Iris pigment epithelial cell (primary cell): ENCODE measurements at places on chromosomes 2 and 18.

GRCh38 chr2:143842836-143843235 lies 677.1 kb downstream of the ZEB2 start:
- no peak for DNase-seq

- DNase-seq: peak; percentile 45
Measured at GRCh38 chr2:215772003-215772402, 241.3 kb downstream of the MREG start.

GRCh38 chr2:195575879-195576401 lies 81.1 kb upstream of the SLC39A10 start:
- DNase-seq: peak; percentile 91

DNA sequence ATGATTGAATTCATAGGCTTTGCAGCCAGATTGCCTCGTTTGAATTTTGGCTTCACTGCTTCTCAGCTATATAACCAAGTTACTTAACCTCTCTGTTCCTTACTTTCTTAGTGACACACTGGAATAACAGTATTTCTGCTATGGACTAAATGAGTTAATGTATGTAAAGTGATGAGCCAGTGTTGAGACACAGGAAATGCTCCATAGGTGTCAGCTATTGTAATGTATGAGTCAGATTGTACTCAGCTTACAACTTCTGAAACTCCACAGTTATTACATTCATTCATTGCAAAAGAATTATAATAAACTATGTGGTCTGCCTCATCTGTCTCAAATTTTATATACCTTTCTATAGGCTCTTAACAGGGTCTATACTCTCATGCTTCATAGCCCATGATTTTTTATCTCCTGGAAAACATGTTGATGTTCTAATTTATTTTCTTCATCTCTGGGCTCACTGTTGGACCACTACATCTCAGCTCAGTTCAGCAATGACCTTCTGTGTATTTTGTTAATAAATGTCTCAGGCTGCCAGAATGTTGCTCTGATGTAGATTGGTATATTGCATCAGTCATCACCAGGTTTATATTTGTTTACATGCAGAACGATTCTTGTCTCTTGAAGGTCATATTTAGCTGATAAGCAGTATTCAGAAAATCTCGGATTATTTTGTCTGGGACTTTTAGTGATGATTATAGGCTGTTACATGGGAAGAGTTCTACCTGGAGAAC lies 76.2 kb downstream of the MAP3K20 start:
- peak; percentile 78 for DNase-seq

- no peak for DNase-seq
Measured at GRCh38 chr2:227971619-227972230, 100.3 kb downstream of the DAW1 start.

GRCh38 chr2:190649798-190650390 lies 1.0 kb downstream of the NAB1 start:
- DNase-seq: peak; percentile 43

- DNase-seq: no peak
Measured at GRCh38 chr2:28979576-28980366, 1.3 kb upstream of the TOGARAM2 start.

- DNase-seq: no peak
Measured at GRCh38 chr2:80869858-80870438, 565.4 kb upstream of the LRRTM1 start.

DNA sequence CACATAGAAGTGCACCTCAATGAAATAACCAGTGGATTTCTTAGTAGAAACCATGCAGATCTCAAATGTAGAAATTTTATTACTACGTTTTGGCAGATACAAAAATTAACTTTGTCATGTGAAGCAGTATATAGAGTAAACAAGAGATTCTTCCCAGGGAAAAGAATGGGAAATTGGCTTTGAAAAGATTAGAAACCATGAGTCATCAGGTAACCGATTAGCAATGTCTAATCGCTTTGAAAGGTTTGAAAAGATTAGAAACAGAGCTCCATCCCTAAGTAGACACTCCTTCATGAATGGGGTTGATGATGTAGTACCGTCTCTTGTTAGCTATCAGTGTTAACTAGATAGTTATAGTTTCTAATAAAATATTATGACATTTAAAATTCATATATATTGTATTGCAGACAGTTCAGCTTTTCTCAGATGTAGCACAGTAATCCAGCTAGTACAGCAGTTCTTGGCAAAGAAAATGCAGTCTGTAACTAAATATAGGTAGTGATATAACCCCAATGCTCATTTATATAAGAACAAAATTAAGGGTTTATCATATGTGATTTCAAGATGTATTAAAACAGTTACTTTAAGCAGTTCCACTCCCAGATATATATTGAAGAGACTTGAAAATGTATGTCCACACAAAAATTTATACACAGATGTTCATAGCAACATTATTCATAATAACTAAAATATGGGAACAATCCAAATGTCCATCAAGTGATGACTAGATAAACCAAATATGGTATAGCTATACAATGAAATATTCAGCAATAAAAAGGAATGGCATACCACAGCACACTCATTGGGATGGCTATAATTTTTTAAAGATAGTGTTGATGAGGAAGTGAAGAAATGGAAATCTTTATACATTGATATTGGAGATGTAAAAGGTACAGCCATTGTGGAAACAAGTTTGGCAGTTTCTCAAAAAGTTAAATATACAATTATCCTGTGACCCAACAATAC lies 113.9 kb downstream of the PTPN4 start:
- DNase-seq: peak; percentile 29

- no peak for DNase-seq
Measured at GRCh38 chr18:27540111-27540510, 355.0 kb upstream of the CHST9 start.

- no peak for DNase-seq
Measured at GRCh38 chr2:233871432-233871831, 3.2 kb upstream of the MSL3B start.

DNA sequence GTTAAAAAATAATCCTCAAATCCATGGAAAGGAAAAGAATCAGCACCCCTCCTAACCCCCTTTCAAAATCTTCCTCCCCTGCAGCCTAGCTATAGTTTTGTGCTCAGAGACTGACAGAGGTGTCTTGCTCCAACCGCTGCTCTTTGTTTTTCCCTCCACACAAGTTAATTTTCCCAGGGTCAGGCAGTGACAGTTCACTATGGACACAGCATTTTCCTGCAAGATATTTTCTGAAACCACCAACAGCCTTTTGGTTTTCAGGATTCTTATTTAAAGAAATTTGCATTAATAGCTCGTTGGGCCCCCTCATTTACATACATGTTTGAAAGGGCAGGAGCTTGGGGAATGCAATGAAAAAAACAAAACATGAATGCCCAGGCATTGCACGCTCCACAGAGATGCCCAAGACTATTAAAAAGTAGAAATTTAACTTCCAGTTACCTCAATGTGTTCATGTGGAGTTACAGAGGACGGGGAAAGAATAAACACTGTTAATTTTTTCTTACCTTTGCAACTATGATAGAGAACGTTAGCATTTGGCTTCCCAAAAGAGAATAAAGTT lies 71.4 kb upstream of the CXCR4 start:
- DNase-seq: no peak

- no peak for DNase-seq
Measured at GRCh38 chr2:239946562-239946863, 78.6 kb downstream of the NDUFA10 start.

- peak; percentile 82 for DNase-seq
Measured at GRCh38 chr2:231810905-231811304, 24.7 kb downstream of the COPS7B start.

- DNase-seq: no peak
Measured at GRCh38 chr2:226849349-226849748, 13.5 kb downstream of the RHBDD1 start.

- DNase-seq: peak; percentile 44
Measured at GRCh38 chr2:72040629-72041571, 106.8 kb downstream of the CYP26B1 start.

GRCh38 chr2:21371499-21372003 lies 247.8 kb downstream of the TDRD15 start:
- no peak for DNase-seq

DNA sequence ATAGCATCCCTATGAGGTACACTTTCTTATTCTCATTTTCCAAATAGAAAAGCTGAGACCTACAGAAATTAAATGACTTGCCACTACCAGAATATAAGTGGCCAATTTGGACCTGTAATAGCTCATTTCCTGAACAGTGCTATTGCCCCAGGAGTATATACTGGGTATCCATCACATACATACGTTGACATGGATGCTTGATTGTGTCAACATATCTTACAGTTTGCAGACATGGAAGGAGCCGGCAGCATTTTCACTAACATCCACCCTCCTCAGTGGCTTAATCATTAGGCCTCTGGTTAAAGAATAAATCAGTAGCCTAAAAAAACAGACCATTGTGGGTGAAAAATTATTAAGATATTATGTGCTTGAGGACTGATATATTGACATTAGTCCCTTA lies 829.3 kb downstream of the LRP1B start:
- DNase-seq: no peak

GRCh38 chr2:149739883-149740265 lies 152.3 kb upstream of the MMADHC start:
- no peak for DNase-seq

GRCh38 chr18:13389491-13390131 lies 171.1 kb downstream of the LDLRAD4 start:
- no peak for DNase-seq

DNA sequence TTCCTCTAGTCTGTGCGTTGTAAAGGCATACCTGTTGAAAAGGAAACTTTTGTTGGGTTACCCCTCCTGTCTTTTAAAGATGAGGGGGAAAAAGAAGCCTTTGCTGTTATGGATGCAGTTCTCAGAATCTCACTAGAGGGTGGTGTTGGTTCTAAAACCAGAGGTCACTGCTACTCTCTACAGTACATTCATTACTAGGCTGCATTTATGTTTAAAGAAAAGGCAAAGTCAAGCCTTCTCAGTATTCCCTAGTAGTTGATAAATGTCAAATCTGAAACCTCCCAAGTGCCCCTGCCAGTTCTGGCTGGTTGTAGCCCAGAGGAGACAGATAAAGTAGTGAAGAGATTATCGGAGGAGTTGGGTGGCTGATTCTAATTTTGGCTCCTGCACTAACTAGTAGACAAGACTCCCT lies 1.4 kb upstream of the PLCL1 start:
- peak; percentile 55 for DNase-seq

- peak; percentile 57 for DNase-seq
Measured at GRCh38 chr2:99975386-99975785, 167.0 kb downstream of the AFF3 start.

DNA sequence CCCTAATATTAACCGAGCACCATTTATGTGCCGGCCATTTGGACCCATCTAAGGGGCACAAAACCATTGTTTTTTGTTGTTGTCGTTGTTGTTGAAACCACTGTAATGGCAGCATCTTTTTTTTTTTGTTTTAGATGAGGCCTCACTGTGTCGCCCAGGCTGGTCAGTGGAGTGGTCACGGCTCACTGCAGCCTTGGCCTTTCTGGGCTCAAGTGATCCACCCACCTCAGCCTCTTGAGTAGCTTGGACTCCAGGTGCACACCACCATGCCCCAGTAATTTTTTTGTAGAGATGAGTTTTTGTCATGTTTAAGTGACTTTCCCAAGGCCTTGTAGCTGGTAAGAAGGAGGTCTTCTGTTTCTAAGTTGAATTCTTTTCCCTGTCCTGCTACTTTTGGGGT lies 33.0 kb downstream of the ASAP2 start:
- no peak for DNase-seq

GRCh38 chr2:187964746-187965145 lies 326.9 kb upstream of the GULP1 start:
- DNase-seq: peak; percentile 52

DNA sequence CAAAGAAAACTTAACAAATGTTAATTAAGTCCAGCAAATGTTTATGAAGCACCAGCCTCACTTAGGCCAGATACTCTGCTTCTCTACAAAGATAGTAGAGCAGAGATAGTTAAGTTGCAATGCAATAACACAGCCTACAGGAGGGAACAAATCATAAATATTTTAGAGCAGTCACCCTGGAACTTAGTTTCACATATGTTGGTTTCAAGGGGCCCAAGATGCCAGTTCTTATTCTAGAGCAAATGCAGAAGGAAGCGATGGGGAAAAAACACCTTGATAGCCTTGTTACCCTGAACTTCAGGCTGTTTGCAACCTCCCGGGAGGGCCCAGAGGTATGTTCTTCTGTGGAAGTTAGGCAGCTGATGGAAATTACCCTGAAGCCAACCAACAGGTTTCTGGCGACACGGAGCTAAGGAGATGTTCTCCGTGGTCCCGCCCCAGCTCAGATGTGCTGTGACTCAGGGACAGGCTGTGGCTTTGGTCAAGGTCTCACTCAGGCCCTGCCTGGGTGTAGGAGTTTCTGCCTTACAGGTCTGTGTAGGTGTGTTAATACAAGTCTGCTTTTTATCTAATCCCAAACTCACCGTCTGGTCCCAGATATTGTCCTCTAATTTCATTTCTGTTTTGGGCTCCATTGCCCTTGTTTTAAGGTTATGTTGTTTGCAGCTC lies 3.8 kb downstream of the CTIF start:
- no peak for DNase-seq

DNA sequence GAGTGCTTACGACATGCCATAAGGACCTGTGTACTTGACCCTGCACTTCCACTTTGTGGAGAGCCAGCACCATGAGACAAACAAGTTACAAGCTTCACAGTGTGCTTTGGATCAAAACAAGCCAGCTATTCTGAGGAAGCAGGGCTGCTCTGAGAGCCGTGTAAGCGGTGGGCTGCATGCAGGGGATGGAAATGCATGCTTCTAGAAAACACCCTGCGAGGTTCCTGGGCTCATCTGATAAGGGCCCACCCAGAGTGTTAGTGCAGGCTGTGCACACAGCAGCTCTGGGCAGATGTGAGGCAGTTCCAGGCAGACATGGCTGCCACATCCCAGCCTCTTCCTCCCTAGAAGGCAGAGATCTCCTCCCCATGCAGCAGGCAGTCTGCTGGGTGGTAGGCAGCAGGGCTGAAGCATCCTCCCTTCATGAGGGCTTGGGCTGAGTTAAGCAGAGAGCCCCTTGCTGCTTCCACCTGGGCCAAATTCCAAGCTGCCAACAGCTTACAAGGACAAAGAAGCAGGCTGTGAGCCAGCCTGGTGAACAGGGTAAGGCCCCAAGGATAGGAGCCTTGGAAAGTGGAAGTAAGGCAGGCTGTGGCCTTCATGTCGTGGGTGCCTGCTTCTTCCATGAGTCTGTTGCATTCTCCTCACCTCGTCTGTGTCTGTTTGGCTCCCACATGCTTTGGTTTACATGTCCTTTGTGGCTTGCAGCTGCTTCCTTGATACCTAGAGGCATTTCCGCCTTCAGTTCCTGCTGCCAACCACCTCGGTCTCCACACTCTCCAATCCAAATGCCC lies 7.7 kb downstream of the PSD4 start:
- no peak for DNase-seq

DNA sequence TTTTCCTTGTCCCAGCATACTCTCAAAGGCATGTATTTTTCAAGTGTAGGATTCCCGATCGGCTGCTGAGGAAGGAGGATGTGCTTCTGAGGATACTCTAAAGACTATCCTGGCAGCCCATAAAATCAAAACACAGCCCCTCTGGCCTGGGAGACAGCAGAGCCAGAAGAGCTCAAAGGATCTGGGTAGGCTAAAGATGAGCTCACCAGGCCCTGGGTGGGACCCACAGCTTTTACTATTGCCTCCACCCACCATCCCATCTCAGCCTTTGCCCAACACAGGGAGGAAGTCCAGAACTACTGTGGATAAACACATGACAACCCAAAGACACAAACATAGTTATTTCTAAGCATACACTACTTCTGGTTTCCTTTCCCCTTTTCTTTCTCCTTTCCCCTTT lies 79.1 kb upstream of the ZFP36L2 start:
- no peak for DNase-seq

GRCh38 chr2:215436705-215437565 lies 1.1 kb upstream of the FN1 start:
- DNase-seq: peak; percentile 52
